ENCODE measurements at places on chromosomes 2 and 18.

DNA sequence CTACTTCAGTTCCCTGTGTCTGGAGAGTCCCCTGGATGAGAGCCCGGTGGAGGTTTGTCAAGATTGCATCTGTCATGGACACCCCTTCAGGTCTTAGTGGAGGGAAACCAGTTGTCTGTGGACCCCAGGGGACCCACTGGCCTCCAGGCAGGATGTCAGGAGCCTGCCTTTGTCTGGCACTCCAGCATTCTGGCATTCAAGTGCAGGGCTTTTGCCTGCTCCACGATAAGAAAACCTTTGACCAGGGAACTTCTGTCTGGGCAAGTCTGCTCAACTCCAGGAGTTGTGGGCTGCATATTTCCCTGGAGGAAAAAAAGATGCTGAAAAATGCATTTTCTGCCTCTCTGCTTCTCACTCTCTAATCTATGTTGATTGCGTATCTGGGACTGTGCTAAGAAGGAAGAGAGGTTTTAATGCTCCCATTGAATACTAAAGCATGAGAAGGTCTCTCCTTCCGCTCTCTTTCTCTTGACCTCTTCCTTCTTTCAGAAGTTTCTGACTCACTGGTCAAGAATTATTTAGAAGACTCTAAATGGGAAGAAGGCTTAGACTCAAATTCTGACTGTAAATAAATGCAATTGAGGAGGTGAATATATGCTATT is 104.5 kb downstream of the MMADHC start:
- DNase-seq = no peak

DNA sequence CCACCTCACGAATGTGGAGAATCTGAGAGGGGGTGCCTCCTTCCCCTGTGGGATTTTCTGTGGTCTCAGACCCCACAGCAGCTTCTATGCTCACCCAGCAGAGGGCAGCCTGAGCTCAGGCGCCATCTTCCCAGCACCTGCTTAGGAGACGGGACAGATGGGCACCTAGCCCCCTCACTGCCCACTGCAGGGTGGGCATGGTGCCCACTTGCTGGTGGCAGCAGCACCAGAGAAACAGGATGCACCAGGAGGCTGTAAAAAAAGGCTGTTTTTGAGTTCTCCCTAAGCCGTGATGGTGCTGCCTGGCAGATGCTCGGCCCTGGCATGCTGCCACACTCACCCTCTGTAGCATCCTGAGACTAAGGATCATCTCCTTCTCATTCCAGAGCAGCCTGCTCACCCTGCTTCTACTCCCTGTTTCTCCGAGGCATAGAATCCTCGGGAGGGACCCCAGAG is 19.1 kb upstream of the SLC20A1 start:
- peak; percentile 44 for DNase-seq

GRCh38 chr2:231563378-231563961 is 29.2 kb upstream of the TEX44 start:
- DNase-seq = no peak

- DNase-seq = no peak
These were observed 235.1 kb downstream of the ANKRD36B start for GRCh38 chr2:97354576-97354975.

GRCh38 chr2:220174826-220175225 is 547.4 kb downstream of the SLC4A3 start:
- no peak for DNase-seq

DNA sequence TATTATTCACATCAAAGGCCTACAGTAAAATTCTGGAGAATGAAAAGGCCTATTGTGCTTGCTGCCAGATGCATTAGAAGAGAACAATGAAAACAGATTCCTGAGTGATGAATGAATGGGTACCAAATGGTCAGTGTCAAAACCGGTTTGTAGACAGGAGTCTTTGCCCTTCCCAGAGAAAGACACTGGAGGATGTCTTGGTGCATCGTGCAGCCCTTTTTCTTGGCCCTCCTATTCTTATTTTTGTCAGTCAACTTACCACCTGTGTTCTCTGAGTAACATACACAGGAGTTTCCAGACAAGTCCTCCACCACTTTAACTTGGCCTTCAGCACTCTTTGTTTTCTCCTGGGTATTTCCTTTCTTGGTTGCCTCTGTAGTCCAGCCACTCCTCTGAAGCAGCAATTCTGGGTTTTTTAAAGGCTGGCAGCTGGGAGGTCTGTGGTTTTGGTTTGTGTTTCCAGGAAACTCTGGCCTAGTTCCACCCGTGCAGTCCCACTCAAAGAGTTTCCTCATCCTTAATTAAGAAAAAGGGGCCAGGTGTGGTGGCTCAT is 29.4 kb downstream of the PSTPIP2 start:
- DNase-seq = no peak

DNA sequence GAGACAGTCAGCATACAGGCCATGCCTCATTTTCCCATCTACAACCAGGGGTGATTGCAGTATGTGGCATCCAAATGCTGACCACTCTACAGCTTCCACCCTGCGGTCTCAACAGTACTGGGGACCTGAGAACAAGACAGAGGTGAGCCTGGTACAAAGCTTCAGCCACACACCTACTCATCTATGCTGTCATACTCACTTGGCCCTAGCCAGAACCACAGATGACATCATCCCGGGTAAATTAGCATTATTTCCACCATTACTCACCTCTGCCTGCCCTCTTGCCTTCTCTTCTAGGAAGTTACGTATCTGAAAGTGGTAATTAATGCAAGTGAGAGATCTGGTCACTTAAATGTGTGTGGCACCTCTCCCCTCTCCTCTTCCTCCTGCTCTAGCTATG is 208.2 kb upstream of the ARL4C start:
- DNase-seq = no peak

- no peak for DNase-seq
These were observed 24.5 kb downstream of the CRACDL start for GRCh38 chr2:98911376-98912154.

DNA sequence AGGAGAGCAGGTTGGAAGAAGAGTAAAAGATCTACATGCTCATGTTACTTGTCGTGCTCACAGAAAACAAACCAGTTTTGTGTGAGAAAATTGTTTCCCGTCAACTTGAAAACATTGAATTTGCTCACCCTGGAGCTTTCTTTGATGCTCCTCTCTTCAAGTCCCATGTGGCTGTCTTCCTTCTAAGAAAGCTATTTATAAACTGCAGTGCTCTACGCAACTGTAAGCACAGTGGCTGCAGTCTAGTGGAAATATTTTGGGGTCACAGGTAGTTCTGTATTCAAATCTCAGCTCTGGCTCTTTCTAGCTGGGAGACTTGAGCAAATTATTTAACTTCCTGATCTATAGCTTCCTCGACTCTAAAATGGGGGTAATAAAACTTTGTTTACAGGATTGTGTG is 211.8 kb downstream of the PLCL1 start:
- DNase-seq = no peak

GRCh38 chr2:65319674-65320041 is 92.0 kb downstream of the ACTR2 start:
- no peak for DNase-seq

DNA sequence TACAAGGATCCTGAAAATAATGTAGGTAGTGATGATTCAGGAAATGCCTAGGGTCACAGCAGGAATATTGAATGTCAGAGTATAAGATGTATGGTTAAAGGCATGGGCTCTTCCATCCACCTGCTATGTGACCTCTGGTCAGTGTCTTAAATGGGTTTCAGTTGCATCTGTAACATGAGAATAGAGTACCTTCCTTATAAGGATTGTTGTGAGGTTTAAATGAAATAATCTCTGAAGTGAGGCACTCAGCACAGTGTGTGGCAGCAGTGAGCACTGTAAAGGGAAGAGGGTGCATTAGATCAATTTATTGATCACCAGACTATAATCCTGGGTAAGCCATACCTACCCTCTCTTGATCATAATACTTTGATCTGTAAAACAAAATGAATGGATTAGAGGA is 319.1 kb downstream of the SLC4A3 start:
- no peak for DNase-seq

GRCh38 chr18:75377258-75377657 is 50.2 kb downstream of the SMIM21 start:
- no peak for DNase-seq

DNA sequence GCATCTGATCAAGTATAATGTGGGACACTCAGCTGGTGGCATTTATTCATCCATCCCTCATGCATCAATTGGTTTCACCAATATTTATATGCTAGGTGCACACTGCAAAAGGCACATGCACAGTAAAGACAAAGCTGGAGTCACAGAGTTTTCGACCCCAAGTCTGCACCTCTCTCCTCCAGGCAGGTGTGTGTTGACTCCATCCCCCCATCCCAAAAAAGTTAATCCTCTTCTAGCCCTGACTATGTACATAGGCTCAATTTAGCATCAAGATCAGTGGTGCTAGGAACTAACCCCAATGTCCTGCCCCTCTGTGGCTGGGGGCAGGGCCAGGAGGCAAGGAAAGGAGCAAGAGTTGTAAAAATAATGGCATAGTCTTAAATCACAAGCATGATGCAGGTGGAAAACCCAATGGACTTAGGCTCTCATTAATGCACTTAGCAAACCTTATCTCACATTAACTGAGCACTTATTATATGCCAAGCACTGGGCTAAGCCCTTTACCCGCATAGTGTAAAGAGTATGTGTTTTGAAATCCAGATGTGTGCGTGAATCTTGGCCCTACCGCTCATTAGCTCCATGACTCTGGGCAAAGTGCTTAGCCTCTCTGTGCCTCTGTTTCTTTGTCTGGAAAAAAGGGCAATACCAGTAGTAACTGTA is 3.1 kb downstream of the EVA1A start:
- no peak for DNase-seq

DNA sequence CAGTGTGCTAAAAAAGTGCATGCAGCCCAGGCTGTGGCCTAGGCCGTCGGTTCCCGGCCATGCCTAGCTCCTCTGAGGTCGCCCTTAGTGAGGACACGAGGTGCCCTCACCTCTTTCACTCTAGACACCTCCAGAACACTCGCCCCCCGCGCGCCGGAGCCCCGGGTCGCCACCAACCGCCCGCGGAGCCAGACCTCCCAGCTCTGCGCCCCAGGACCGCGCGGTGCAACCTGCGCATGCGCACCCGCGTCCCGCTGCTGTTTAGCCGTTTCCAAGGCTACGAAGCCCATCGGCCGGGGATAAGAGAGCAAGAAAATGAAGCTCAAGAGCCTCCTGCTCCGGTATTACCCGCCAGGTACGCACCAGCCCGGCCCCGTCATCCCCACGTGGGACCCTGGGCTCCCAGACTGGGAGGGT is at the start of gene DAW1:
DAW1 (plus strand) TSS at position 257 of the 417 bp plus-strand sequence; CDS start at position 316, 59 bp downstream.
- DNase-seq = no peak

- DNase-seq = no peak
These were observed 2.0 kb downstream of the VAMP8 start for GRCh38 chr2:85579266-85579935.

GRCh38 chr2:65351234-65351947 is 81.0 kb downstream of the SPRED2 start:
- no peak for DNase-seq

DNA sequence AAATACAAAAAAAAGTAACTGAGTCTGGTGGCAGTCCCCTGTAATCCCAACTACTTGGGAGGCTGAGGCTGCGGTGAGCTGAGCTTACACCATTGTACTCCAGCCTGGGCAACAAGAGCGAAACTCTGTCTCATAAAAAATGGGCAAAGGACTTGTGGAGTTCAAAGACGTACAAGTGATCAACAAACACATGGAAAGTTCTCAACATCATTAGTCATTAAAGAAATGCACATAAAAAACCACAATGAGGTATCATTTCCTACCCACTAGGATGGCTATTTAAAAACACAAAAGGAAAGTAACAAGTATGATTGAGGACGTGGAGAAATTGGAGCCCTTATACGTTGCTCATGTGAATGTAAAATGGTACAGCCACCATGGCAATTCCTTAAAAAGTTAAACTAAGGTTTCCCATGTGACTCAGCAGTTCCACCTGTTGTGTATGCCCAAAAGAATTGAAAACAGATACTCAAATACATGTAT is 52.3 kb downstream of the RAB10 start:
- DNase-seq = no peak

DNA sequence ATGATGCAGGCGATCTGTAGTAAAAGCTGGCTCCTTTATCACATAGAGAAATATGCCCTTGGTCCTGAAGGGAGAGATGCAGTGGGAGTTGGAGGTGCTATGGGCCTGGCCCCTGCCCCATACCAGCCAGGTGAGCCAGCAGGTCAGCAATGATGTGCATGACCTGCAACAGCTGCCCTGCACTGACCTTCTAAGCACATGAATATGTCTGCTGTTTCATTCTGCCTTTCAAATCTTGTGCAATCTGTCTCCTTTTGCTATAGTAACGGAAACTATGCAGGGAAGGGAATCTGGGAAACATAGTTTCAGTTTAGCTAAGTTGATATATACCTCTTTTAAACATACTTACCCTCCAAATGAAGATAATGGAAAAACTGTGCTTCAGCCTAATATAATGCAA is 235.2 kb downstream of the TDRD15 start:
- DNase-seq = no peak

DNA sequence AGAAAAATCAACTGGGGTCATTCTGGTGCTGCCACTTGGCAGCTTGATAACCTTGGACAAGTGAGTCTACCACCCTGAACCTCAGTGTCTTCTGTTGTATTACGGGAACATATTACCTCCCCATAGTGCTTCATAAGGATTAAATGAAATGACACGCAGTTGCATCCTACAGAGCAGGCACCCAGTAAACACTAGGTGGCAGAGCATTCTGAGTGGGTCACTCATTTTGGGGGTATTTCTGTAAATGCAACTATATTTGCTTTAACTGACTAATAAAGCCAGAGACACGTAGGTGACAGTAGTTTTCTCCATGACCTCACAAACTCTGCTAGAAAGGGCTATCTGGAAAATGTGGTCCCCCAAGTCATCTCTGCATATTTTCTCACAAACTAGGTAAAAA is 4.7 kb downstream of the CD226 start:
- no peak for DNase-seq

GRCh38 chr2:144490857-144491256 is 29.1 kb downstream of the ZEB2 start:
- no peak for DNase-seq

- DNase-seq = no peak
These were observed 113.1 kb upstream of the RAB12 start for GRCh38 chr18:8496186-8496585.

GRCh38 chr2:222169346-222169745 is 129.5 kb downstream of the PAX3 start:
- DNase-seq = no peak

GRCh38 chr2:179550214-179550613 is 285.6 kb upstream of the SESTD1 start:
- no peak for DNase-seq

- no peak for DNase-seq
These were observed 44.8 kb downstream of the ITGAV start for GRCh38 chr2:186634701-186635100.
